ENCODE measurements at places on chromosomes 3 and 15. TPM values are rescaled to one million over a fixed set of nuclear protein-coding genes. Genes with fewer than 3 reads are reported as not detected.

GRCh38 chr3:149535333-149535685 is 60.8 kb downstream of the TM4SF4 start:
- DNase-seq: no peak

- DNase-seq: no peak
Observed at GRCh38 chr15:67031331-67031730, 34.1 kb upstream of the SMAD3 start.

DNA sequence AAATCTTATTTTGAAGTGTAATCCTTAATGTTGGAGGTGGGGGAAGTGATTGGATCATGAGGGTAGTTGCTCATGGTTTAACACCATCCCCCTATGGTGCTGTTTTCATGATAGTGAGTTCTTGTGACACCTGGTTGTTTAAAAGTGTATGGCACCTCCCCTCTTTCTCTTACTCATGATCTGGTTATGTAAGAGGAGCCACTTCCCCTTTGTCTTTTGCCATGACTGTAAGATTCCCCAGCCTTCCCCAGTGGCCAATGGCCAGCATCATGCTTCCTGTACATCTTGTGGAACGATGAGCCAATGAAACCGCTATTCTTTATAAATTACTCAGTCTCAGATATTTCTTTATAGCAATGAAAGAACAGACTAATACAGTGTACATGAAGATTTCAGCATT is 39.8 kb upstream of the GMNC start:
- no peak for DNase-seq

DNA sequence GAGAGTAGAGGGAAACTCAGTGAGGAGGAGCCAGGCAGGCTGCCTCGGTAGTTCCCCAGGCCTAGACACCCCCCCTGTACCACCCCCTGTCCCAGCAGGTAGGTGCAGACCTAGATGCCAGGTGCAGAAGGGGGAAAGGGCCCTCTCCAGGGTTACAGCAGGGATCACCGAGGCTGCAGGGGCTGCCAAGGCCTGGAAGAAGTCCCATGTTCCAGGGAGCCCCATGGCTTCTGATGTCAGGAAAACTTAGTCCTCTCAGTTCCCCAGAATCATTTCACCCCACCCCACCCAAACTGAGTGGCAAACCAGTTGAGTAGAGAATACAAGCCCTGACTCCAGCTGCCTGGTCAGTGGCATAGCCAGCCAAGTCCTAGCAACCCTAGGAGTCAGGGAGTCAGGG is 7.4 kb upstream of the SEMA3B start:
- no peak for DNase-seq

DNA sequence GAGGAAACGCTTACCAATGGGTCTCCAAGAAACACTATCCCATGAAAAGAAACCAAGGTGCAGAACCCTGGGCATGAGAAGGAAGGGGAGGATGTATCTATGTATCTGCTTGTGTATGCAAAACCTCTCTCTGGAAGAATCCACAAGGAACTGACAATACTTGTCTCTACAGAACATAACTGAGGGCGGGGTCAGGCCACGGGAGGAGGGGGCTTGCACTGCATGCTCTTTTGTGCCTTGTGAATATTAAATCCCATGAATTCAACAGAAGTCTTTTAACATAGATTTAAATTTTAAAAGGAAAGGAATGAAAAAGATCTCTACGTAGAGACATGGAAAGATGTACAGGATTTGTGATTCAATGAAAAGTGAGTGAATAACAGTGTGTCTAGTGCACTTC is 57.8 kb downstream of the RPN1 start:
- DNase-seq: no peak

DNA sequence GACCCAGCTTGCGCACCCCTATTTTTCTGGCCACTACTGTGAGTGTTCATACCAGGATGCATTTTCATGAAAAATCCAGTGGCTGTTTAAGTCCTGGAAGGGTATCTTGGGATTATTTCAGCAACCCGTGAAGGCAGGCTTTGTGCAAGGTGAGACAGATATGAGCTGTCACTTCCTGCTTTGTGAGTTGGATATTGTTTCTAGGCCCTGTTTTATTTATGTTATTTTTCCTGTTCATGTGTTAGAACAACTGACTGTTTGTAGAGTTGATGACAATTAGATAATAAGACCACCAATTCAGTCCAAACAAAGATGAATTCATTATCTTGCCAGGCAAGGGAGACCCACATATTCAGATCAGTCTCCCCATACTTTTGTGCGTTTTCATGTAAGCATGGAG is 42.5 kb downstream of the ZBTB38 start:
- peak; percentile 55 for DNase-seq

- DNase-seq: peak; percentile 28
Observed at GRCh38 chr3:77795013-77795412, 755.1 kb downstream of the ROBO2 start.

DNA sequence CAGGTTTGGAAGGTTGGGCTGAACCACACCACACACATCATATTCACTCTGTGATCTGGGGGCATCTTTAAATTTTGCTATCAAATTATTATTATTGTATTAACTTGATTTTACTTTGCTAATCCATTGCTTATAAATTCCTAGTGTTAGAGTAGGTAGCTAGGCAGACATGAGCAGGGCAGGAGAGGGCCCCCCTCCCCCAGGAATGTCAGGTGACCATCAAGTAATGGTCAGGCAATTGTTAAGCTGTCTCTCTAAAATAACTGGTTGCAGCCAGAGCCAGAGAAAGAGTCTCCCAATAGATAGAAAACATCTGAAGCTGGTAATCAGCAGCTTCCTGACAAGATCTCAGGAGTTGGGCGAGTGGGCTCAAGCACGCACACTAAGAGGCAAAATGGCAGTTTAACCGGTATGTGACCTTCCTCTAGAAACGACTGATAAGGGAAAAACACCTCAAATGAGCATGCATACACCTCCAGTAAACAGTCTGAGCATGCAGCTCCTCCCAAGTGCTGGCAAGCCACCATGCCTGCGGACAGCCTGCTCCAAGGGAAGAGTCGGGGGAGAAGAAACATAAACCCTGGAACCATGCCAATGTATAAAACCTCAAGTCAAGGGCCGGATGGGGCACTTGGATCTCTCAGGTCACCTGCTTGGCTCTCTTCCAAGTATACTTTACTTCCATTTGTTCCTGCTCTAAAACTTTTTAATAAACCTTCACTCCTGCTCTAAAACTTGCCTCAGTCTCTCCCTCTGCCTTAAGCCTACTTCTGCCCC is 3.1 kb upstream of the CXCR6 start:
- DNase-seq: no peak

- no peak for DNase-seq
Observed at GRCh38 chr3:73786321-73786807, 161.6 kb upstream of the PDZRN3 start.

- peak; percentile 80 for DNase-seq
Observed at GRCh38 chr15:73691396-73691795, 7.2 kb downstream of the CD276 start.

- peak; percentile 79 for DNase-seq
Observed at GRCh38 chr3:112734736-112735350, 93.9 kb upstream of the CCDC80 start.

GRCh38 chr15:55795031-55795430 is 52.1 kb upstream of the PRTG start:
- no peak for DNase-seq

GRCh38 chr15:37823601-37824275 is 110.7 kb upstream of the TMCO5A start:
- DNase-seq: no peak

KIAA1143 gene
- total RNA-seq: 7.6 TPM

ACSBG1 gene
- not detected for total RNA-seq

ERC2 gene
- total RNA-seq: 0.87 TPM

CTDSPL gene
- 39.7 TPM for total RNA-seq

PPM1L gene
- 14.6 TPM for total RNA-seq

UPK1B gene
- total RNA-seq: not detected

TLR9 gene
- total RNA-seq: not detected

ZNF660 gene
- total RNA-seq: 2.3 TPM

TICRR gene
- 0.92 TPM for total RNA-seq

Data from stomach (tissue), 19 donors.